Activated CD4-positive, alpha-beta T cell treated with anti-CD3 and anti-CD28 coated beads, Interleukin-2, amount 50 U/mL, for 1 hour (primary cell): ENCODE measurements at places on chromosomes 5 and 9.

DNA sequence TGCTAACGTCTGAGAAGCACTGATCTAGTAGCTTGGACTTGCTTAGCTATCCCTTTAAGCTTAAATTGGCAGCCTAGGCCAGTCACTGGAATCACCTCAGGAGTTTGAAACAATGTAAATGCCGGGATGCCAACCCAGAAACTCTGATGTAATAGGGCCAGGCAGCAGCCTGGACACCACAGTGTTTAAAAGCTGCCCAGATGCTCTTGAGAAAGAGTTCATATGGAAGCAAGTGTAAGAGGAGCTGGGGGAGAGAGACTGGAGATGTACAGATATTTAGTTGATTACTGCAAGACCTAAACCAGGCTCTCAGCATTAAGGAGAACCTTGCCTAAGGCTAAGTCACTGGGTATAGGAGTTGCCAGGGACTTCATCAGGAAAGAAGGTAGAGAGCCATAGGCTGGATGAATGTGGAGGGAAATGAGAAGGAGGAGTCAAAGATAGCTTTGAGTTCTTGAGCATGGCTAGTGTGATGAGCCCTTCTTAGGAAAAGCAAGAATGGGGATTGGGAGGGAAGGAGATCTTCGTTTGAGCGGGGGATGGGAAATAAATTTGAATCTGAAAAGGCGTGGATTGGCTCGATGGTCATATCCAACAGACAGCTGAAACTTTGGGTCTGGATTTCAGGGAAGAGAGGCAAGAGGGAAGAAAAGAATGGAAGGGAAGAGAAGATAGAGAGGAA lies 392.9 kb upstream of the WWC1 start:
- DNase-seq: no peak

DNA sequence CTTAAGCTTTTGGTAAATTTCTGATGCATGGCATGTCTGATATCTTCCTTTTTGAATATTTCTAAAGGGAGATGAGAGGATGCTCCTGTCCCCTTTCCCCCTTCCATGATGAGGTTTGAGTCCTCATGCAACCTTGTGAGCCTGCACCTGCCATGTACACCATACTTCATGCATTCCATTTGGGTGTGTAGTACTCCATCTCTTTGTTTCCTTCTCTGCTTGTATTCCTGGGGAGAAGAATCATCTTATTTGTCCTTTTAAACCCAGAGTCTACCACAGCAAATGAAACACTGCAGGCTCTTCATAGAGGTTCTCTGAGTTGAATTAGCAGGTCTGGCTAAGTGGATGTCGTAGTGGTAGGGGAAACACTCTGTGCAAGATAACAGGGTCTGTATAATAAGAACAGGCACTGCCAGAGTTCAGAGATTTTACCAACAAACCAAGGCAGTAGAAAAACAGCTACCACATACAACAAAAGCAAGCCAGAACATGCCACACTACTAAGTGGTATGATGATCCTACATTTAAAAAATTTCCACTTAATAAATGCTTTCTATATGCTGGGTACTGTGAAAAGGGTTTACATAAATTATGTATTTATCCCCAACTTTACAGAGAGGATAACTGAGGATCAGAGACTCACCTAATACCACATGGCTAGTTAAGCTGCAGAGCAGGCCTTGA lies 439.8 kb upstream of the GRIA1 start:
- DNase-seq: no peak

DNA sequence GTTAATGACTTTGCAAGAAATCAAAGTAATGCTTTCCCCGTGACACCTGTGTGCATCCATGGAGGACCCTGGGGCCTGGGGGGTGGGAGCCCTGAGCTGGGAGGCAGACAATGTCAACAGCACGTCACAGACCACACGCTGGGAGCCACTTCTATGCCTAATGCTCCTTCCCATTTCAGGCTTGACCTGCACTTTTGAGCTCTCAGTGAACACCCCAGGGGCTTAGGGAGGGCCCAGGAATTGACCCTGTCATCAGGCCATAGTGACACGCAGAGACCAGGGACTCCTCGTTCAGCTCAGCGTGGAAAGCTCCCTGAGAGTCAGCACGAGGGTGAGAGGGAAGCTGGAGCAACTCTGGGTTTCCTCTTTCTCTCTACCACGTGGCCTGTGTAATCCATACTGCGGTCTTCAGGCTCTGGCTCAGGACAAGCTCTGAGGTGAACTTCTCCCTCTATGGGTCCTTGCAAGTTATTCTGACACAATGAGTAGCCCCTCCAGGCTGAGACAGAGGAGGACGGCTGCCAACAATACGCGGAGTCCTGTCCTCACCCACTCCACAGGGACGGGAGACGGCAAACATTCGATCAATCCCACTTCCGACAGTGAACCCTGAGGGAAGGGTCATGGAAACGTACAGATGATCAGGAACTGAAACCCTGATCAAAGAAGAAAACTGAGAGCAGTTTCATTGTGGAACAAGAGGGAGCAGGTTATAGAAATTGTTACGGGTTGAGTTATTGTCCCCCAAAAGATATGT lies 130.8 kb upstream of the IRX4 start:
- DNase-seq: no peak

DNA sequence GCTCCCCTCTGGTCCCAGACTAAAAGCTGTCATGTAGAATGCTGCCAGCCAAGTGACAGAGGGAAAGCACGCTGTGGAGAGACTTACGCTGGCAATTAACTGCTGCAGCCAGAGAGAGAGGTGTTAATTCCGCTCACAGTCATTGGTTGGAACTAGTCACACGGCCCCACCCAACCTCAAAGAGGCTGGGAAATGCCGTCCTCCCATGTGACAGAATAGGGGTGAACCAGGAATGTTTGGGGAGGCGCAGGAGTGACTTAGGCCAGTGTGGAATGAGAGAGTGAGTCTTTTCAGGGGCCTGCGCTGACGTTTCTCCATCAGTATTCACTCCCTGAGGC lies 87.6 kb downstream of the AMBP start:
- DNase-seq: no peak

DNA sequence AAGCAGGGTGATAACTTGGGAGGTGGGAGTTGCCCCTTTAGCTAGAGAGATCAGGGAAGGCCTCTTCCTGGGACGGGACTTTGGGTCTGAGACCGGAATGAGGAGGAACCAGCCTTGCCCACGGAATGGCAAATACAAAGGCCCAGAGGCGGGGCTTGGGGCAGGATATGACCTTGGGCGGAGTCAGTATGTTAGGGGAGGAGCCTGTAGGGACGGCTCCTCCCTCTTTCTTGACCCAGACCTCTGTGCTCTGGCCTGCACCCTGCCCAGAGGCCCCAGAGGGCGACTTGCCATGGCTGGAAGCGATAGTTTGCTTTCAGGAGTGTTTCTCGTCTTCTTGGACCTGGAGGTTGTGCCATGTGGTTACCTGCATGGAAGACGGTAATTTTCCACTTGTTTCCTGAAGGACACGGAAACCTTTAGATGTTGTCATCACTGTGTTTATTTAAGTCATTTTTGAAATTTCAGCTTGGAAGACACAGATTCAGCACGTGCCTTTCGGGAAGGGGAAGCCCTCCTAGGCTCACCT lies 85.6 kb downstream of the DAB2IP start:
- DNase-seq: no peak

- DNase-seq: no peak
Observed at GRCh38 chr9:107375651-107376369, 92.7 kb downstream of the RAD23B start.

GRCh38 chr5:173733425-173733824 lies 117.0 kb upstream of the BOD1 start:
- no peak for DNase-seq

DNA sequence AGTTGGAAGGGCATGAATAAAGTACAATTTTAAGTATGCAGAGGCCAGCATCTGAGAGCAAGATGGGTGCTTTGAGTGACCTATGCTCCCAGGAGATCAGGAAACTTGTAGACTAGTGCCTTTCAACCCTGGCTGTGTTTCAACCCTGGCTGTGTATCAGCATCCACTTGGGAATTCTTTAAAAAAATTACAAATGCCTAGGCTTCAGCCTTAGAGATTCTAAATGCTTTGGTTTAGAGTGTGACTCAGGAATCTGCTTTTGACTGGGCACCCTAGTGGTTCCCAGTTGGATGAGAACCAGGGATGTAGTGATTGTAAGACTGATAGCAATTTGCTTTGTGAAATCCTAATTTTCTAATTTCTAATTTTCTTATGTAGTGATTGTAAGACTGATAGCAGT lies 65.6 kb downstream of the RALGPS1 start:
- DNase-seq: no peak

GRCh38 chr5:127583866-127584265 lies 65.0 kb upstream of the CTXN3 start:
- no peak for DNase-seq

- DNase-seq: no peak
Observed at GRCh38 chr5:5613261-5613990, 190.9 kb downstream of the ICE1 start.

DNA sequence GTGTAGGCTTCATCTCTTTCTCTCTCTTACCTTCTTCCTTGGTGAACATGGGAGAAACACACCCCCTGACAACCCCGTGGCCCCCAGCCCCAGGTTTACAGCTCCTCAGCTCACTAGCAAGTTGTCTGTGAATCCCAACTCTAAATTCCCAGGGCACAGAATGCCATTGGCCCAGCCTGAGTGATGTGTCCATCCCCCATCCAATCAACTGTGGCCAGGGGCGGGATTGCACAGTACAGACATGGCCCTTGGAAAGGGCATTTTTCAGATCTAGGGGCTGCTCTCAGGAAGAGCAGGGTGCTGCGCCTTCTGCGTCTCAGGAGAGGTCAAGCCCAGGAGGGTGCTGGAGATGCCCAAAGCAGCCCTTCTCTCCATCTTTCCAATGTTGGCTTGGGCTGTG lies 48.2 kb upstream of the ASS1 start:
- no peak for DNase-seq

GRCh38 chr5:126490167-126490940 lies 67.1 kb downstream of the GRAMD2B start:
- no peak for DNase-seq

GRCh38 chr5:96687812-96688453 lies 25.8 kb downstream of the CAST start:
- DNase-seq: no peak

DNA sequence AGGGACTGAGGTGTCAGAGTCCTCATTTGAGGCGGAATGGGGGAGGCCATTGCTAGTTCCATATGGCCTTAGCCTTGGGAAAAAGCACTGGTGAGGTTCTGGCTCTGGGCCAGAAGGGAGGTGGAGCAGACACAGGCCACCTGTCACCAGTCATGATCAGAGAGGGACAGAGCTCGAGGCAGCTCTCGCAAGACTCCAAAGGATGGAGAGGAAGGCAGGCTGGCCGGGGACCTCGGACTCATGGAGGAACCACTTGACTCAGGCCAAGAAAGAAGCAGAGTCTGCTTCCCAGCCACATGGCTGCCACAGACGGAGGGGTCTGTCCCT lies 29.2 kb upstream of the NSMF start:
- no peak for DNase-seq

DNA sequence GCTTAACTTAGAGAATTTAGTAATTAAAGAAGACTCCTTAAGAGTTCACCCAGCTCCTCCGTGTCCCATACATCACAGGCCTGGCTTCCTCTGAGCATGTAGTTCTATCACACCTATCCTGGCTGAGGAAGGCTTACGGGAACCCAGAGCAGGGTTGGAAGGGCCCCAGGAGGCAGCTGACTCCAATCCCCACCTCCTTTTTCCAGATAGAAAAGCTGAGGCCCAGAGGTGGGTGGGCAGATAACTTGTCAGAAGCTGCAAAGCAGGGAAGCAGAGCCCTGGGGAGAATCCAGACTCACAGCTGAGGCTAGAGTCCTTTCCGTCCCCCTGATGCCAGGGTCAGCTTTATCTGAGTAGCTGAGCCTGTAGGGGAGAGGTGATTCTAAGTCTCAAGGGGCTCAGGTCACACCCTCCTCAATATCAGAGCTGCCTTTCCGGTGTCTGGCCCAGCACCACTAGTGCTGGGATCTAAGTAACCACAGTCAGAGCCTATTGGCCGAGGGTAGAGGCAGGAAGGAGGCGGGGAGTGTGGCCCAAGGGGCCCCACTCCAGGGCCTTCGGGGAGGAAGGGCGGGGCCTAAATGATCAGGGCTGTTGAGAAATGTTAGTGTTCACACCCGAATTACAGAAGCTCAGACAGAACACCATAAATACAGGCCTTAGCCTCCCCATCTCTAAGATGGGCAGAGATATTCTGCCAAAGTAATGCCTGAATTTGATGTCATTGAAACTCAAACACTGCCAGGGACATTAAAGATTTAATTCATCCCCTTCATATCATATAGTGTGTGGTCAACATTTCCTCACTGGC lies 9.9 kb downstream of the CCDC69 start:
- DNase-seq: peak; percentile 83

GRCh38 chr5:136717917-136718316 lies 352.6 kb upstream of the TRPC7 start:
- no peak for DNase-seq

DNA sequence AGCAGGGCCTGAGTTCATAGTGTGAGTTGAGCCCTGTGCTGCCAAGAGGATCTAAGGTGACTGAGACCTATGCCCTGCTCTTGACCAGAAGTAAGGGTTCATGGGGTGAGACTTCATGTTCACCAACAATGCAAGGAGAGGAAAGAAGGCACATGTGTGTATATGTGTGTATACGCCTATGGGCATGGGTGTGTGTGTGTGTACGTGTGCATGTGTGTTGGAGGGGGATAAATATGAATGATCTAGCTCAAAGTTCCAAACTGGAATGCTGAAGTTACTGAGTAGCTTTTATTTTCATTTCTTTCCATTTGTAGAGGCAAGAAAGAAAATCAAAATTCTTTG lies 25.6 kb upstream of the HAND1 start:
- DNase-seq: no peak

GRCh38 chr5:118611332-118611945 lies 376.9 kb downstream of the DTWD2 start:
- no peak for DNase-seq

GRCh38 chr9:97315550-97315949 lies 8.1 kb downstream of the CCDC180 start:
- no peak for DNase-seq

DNA sequence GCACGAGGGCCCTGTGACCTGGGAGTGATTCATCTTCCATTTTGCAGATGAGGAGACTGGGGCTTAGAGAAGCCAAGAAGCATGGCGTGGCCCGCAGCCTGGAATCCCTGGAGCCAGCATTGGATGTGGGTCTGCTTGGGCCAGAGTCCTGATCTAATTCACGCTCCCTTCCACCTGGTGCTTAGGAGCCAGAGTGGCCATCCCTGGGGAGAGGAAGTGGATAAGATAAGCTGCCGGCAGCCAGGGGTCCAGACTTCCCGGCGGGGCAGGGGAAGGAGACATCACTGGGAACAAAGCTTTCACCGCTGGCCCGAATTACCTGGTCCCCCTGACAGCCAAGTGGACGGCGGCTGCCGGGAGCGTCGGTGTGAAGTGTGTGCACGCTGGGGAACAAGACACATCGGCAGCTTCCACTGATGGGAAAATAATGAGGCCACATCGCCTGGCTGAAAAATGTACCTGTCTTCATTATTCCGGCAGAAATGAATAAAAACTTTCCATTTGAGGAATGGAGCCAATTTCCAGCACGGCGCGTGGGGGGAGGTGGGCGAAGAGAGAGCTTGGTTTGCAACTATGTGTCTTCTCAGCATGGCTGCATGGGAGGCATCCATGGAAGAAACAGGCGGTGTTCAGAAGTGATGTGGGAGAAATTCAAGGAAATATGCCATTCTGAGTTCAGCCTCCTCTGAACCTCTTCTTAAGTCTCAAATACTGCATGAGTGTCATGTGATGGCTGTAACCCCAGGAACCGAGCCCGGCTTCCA lies 78.5 kb downstream of the OLFM1 start:
- DNase-seq: no peak

- DNase-seq: no peak
Observed at GRCh38 chr9:16883586-16883985, 13.1 kb upstream of the BNC2 start.
